ENCODE measurements at places on chromosomes 6 and 20. TPM values are rescaled to one million over a fixed set of nuclear protein-coding genes. Genes with fewer than 3 reads are reported as not detected.

The GMEB2 gene
- 12.5 TPM for total RNA-seq

The CASP8AP2 gene
- total RNA-seq = 3.2 TPM

The SNAP91 gene
- 0.36 TPM for total RNA-seq

The TRAPPC3L gene
- not detected for total RNA-seq

The GJA1 gene
- 113 TPM for total RNA-seq

The FAM217A gene
- not detected for total RNA-seq

The RUNX2 gene
- total RNA-seq = 0.72 TPM

The SNX5 gene
- total RNA-seq = 50.5 TPM

The PTK6 gene
- not detected for total RNA-seq

The LY6G6D gene
- not detected for total RNA-seq

The RTN4IP1 gene
- 2.9 TPM for total RNA-seq

The HLA-DRB5 gene
- not detected for total RNA-seq

The RPS10 gene
- 3,776 TPM for total RNA-seq

The STMND1 gene
- not detected for total RNA-seq

The ARMC12 gene
- total RNA-seq = 0.49 TPM

The TUBB gene
- total RNA-seq = 546 TPM

The SULF2 gene
- total RNA-seq = 12.3 TPM

The CGA gene
- not detected for total RNA-seq

The FAM50B gene
- 3.2 TPM for total RNA-seq

The HLA-DOB gene
- 0.36 TPM for total RNA-seq

The SERPINB6 gene
- 115 TPM for total RNA-seq

The BTNL2 gene
- total RNA-seq = not detected

The BPIFB3 gene
- total RNA-seq = not detected

The HLA-DMB gene
- not detected for total RNA-seq

The DACT2 gene
- total RNA-seq = 7.8 TPM

The ID4 gene
- total RNA-seq = 27.7 TPM

The TGM3 gene
- not detected for total RNA-seq

The TP53RK gene
- total RNA-seq = 17.7 TPM

The OPRM1 gene
- not detected for total RNA-seq

The EFCAB8 gene
- total RNA-seq = not detected

The BYSL gene
- total RNA-seq = 10.8 TPM

The KHDC1L gene
- not detected for total RNA-seq

The EBF4 gene
- total RNA-seq = 0.49 TPM

The UCKL1 gene
- 17.3 TPM for total RNA-seq

The CCDC167 gene
- 69.3 TPM for total RNA-seq

The STK35 gene
- 16.4 TPM for total RNA-seq

The STX7 gene
- total RNA-seq = 24.9 TPM

The CST1 gene
- total RNA-seq = not detected

The ZNF391 gene
- 1.3 TPM for total RNA-seq

The LHFPL5 gene
- total RNA-seq = not detected

The C20orf202 gene
- not detected for total RNA-seq

The EYA2 gene
- total RNA-seq = 3.6 TPM

The TCP11 gene
- total RNA-seq = not detected

The LST1 gene
- not detected for total RNA-seq

The OR2H1 gene
- not detected for total RNA-seq

The MAP7 gene
- 0.90 TPM for total RNA-seq

The RAB23 gene
- 15.2 TPM for total RNA-seq

The DSP gene
- 0.36 TPM for total RNA-seq

The GTF2H4 gene
- total RNA-seq = 7.6 TPM

The MUCL3 gene
- not detected for total RNA-seq

The SGK2 gene
- not detected for total RNA-seq

The KCNK5 gene
- not detected for total RNA-seq

The ZNF184 gene
- total RNA-seq = 4.2 TPM

The DYNLT2 gene
- total RNA-seq = not detected

The MCCD1 gene
- total RNA-seq = not detected
